ENCODE measurements at places on chromosomes 2 and 18.
A peak's percentile ranks its signal among the peaks of the same experiment; 100 is the strongest.

GRCh38 chr18:6960656-6961055, 156.9 kb downstream of the LAMA1 start:
- DNase-seq = peak; percentile 31

DNA sequence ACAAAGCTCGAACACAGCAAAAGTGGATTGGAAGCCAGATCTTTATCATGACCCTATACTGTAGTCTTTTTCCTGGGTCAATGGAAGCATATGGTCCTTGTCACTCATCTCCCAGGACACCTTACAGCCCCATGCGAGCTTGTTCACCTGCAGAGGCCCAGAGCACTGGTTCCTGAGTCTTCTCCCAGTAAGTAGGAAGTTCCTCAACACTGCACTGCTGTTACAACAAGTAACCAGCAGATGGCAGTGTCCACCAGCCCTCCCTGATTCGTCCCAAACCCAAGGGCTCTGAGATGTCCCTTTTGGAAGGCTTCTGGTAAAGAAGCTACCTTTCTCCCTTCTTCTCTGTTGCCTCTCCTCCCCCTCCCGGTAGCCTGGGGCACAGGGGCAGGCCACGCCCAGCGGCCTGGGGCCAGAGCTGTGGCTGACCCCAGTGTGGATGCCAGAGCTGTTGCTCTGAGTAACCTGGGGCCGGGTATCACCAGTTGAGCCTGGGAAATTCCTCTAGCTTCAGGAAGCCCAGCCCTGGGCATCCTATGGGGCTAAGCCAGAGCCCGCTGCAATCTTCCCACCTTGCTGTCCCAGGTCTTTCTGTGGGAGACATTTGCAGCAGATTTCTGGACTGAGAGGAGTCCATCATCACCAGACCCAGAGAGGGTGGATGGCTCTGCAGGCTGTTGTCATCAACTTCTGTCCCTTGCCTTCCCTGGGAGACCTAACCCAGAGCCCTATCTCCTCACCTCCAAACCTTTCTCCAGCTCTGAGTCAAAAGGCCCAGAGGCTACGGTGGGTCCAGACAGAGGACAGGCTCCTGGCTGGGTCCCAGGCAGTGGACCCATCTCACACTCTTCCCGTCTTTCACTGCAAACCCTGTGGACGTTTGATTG, 5.3 kb upstream of the GDF7 start:
- peak; percentile 86 for DNase-seq

DNA sequence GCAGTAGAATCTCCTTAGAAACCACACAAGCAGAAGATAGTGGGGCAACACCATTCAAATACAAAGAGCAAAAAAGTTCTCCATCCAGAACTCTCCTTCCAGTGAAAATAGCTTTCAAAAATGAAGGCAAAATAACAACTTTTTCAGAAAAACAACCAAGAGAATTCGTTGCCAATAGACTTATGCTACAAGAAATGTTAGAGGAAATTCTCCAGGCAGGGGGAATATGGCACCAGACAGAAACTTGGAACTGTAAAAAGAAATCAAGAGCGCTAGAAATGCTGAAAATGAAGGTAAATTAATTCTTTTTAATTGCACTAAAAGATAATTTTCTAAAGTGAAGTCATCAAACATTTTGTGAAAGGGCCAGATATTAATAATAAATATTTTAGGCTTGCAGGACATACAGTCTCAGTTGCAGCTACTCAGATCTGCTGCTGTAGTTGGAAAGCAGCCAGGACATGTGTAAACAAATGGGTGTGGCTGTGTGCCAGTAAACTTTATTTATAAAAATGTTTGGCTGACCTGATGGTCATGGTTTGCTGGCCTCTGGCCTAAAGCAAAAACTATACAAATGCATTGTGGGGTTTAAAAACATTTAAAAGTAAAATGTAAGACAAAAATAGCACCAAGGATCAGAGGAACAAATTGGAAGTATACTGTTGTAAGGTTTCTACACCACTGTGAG, 73.7 kb upstream of the TGFA start:
- DNase-seq = no peak

DNA sequence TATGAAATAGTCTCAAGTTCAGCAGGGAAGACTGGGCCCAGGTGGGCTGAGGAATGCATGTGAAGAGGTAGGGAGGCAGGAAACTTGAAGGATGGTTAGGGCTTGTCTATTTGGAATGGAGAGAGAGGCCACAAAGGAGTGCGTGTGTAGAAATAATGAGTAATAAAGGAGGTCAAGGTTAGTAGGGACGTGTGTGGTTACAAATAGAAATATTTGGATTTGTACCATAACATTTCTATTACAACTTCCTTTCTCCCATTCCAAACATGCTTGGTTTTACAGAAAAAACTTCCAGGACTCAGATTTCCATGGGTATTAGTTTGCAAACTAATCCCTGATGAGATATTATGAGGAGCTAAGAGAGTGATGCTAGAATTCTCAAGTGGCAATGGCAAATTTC, 280.6 kb downstream of the NCKAP5 start:
- DNase-seq = peak; percentile 25

DNA sequence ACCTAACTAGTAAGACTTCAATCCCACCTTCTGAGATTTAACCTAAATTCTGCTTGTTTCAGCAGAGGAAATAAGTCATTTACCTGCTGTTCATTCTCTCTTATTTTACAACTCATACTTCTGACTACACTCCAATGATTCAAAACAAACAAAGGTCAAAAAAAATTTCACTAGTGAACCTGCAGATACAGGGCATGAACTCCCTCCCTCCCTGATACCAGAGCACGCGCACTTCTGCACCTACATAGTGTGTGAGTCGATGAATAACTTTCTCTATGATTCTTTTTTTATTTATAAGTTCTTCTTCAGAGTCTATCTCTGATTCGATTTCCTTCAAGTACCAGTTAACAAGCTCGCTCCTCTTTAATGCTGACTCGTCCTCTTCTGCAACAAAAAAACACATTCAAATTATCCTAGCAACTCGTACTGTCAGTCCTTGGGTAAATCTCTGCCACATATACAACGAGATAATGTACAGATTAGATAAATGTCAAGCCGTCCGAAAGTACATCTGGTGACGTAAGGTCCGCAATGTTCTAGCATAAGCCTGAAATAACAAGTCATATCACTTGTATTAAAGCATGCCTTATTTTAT, 7.4 kb upstream of the LCT start:
- no peak for DNase-seq

- DNase-seq = no peak
Observed at GRCh38 chr2:129821445-129821844, 158.0 kb upstream of the RAB6C start.

DNA sequence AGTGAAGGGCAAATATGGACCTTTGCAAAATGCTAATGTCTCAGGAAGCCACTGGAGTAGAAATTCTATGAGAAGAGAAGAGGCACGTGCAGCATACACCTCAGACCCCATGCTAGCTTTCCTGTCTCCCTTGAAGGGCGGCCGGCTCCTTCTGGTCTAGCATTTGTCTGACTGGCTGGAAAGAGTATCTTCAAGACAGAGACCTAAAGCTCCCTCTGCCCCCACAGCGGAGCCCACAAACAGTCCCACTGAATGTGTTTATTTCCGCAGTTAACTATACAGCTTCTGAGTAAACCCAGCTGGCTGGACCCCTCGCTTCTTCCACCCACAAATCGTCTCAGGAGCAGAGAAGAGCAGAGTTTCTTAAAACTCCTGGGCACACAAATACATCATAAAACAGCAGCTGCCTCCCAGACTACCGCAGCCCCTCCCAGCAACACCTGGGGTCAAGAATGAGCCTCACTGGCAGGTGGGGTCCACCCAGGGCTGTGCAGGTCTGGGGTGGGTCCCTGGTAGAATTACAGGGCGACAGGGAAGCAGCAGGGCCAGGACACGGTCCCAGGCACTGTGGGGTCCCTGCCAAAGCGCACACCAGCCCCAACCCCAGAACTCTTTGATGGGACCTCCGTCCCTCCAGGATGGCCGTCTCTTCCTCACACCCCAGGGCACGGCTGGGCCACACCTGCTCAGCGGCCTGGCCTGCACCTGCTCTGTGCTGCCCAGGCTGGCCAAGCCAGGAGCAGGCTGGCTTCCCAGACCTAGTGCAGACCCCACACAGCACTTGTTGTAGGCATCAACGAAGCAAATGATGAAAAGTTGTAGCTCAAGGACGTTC, 103.8 kb downstream of the PXDN start:
- no peak for DNase-seq

GRCh38 chr2:64656379-64656778, 2.7 kb upstream of the SERTAD2 start:
- DNase-seq = no peak

DNA sequence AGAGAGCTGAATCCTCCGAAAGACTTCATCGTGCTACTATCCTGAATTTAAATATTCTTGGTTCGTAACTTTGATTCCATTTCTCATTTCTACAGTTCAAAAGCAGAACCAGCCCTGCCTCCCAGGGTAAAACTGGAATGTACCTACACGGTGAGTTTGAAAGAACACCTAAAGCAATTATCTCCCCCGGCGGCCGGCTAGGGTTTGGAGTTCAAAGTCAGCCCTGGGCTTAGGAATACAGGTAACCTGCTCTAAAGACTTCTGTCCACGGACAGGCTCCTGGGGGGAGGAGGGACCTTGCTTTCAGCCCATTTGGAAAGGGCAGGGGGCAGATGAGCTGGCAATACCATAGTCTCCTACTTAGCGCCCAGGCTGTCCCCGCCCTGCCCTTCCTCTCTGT, 32.3 kb downstream of the CYP27C1 start:
- DNase-seq = no peak

- DNase-seq = peak; percentile 56
Observed at GRCh38 chr2:196274387-196274809, 103.0 kb upstream of the STK17B start.

DNA sequence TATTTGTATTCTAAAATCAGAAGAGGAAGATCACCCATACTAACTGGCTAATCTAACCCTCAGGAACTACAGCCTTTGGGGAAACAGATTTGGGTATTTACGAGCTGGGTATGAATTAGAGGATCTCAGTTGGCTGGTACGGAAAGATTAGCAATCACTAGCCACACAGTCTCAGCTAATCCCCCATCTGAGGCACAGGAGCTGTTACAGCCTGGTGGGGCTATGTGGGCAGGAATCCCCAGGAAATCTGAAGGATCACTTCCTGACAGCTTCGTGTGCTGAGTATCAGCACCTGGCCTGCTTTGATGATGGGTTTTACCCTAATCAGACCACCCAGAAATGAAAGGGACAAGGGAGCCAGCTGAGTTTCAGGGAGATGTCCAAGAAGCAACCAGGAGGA, 206.3 kb downstream of the AFF3 start:
- no peak for DNase-seq

DNA sequence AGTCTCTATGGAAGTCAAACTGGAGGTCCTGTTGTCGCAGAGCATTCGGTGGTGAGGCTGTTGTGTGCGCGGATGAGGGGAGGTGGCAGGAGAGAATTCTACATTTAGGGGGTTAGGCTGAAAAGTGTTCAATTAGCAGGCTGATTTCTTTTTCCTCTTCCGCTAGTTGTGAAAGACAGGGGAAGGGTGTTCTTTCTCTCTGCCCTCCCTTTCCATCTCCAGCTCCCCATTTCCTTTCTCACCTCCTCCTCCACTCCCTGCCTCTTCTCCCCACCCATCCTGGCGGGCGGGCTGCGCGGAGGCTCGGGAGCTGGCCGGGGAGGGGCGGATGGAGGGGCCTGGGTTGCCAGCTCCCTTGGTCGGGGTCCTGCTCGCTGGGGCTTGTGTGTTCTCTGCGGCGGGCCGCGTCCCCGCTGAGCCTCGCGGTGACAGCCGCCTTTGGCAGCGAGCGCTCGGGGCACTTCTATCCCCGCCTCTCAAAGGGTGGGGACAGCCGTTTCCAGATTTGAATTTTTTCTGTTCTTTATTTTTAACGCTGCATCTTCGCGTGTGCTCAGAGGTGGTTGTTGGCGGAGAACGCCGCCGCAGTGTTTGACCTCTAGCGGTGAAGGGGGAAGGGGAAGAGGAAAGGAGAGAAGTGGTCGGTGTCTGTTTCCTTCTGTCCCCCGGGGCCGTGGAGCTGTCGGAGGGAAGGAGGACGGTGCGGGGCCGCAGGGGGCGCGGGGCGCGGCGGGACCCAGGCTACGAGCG, 3.6 kb downstream of the SOX11 start:
- peak; percentile 77 for DNase-seq

DNA sequence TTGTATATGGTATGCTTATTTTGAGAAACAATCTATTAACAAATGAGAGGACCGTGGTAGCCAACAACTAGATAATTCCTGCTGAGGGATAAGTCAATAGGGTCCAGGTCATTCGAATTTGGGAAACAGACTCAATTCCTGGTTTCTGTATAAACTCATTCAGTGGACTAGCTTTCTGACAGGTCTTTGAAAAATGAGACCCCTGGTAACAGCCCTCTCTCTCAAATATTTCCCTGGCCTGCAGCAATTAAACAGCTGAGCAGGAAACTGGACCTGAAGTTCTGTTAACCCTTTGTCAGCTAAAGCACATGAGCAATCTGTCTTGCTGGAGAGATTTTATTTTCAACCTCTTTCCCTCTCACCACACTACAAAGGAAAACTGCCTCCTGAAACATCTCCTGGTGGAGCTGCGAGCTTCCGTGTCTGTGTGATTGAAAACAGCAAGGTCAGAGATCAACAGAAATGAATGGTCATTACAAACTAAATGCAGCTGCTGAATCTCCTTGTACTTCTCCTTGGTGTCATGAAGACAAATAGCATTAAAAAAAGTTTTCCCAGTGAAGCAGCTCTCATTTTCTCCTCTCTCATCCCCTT, 70.3 kb upstream of the CCDC85A start:
- no peak for DNase-seq

GRCh38 chr18:50061876-50062517, 132.9 kb downstream of the MYO5B start:
- no peak for DNase-seq

DNA sequence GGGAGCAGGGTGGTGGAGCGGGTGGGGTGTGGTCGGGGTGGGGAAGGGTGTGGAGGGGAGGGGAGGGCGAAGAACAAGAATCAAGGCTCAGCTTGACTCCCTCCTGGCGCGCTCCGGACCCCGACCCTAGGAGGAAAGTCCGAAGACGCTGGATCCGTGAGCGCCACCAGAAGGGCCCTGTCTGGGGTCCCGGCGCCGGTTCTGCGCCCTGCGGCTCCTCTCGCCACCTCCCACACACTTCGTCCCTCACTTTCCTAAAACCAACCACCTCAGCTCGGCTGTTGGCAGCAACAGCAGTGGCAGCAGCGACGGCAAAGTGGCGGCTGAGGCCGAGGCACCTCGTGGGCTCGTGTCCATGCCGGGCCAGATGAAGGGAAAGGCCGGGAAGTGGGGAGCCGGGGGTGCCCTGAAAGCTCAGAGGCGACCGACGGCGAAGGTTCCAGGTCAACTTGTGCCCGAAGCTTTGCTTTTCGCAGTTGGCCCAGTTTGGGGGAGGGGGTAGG, 2.1 kb downstream of the KLHL14 start:
- peak; percentile 9 for DNase-seq
